ENCODE measurements at places on chromosomes 7 and 10. TPM values are rescaled to one million over a fixed set of nuclear protein-coding genes. Genes with fewer than 3 reads are reported as not detected.
A peak's percentile ranks its signal among the peaks of the same experiment; 100 is the strongest.

DNA sequence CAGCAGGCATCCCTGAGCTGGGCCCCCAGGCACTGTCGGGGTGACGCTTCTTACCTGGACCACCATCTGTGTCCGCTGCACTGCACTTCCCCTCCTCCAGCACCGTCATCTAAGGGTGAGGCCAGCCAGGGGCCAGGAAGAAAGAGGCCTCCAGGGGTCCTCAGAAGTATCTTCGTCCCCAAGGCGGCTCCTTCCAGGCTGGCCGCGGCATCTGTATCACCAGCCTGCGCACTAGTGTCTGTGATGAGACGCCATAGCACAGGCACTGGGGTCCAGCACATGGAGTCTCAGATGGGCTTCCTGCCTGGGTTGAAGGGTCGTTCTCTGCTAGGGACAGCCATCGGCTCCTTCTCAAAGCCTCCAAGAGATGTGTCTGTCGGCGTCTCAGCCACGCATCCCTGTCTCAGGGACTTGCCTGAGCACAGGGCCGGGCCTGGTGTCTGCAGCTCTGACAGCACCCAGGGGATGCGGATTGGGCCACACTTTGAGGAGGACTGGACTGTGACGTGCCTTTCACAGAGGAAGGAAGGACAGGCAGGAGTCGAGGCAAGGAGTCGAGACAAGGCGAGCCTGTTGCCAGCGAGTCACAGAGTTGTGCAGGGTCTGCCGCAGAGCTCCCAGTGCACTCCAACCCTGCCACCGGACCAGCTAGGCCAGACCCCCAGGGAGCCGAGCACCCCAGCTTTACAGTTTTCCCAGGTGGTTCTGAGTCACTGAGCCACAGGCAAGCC, 101.5 kb upstream of the DIP2C start:
- no peak for DNase-seq

DNA sequence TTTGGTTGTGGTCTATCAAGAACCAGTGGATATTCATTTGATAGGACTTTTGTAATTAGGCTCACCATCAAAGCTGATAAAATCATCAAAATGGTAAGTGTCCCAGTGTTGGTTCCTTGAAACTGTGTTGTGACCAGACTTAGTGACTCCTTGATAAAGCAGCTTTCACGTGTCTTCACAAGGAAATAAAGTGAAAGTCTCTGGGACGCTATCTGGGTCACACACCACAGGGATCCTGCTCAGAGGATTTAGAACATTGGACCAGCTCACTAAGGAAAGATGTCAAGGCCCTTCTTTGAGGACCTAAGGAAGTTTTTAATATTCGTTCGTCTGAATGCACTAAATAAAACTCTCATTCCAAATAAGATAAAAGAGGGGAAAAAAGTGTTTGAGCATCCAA, 193.1 kb downstream of the RNLS start:
- no peak for DNase-seq

GRCh38 chr10:18664841-18665478, 5.7 kb downstream of the ARL5B start:
- DNase-seq: no peak

DNA sequence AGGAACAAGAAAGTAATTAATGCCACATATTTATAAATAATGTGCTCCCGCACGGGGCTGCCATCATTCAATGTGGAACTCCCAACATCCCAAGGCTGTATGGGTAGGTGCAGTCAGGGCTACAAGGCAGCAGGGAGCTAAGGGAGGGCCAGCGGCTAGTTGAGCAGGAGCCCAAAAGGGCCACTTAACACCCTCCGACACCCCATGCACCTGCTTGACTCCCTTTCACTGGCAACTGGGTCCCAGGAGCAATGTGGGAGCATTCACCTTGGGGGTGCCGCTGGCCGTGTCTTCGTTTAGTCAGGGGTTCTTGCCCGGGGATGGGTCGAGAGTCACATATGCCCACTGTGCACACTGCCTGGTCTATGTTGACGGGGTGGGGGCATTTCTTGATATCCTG, 27.9 kb downstream of the SCART1 start:
- no peak for DNase-seq

DNA sequence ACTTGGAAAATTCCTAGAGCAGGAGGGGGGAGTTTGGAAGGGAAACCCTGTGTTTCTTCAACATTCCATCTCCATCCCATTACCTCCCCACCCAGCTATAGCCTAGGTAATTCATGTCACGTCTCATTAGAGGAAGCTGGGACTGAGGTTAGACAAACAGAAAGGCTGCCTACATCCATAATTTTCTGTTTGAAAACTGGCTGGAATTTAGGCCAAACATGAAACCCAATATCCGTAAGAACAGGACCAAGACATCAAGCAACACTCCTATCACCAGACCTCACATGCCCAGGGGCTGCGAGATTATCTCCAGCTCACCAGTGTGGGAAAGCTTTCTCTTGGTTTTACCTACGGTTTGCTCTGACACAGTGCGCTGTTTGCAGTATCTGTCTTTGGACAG, 316.3 kb downstream of the FRMD4A start:
- DNase-seq: no peak

- no peak for DNase-seq
These were observed 181.2 kb downstream of the TWIST1 start for GRCh38 chr7:18936265-18936664.

DNA sequence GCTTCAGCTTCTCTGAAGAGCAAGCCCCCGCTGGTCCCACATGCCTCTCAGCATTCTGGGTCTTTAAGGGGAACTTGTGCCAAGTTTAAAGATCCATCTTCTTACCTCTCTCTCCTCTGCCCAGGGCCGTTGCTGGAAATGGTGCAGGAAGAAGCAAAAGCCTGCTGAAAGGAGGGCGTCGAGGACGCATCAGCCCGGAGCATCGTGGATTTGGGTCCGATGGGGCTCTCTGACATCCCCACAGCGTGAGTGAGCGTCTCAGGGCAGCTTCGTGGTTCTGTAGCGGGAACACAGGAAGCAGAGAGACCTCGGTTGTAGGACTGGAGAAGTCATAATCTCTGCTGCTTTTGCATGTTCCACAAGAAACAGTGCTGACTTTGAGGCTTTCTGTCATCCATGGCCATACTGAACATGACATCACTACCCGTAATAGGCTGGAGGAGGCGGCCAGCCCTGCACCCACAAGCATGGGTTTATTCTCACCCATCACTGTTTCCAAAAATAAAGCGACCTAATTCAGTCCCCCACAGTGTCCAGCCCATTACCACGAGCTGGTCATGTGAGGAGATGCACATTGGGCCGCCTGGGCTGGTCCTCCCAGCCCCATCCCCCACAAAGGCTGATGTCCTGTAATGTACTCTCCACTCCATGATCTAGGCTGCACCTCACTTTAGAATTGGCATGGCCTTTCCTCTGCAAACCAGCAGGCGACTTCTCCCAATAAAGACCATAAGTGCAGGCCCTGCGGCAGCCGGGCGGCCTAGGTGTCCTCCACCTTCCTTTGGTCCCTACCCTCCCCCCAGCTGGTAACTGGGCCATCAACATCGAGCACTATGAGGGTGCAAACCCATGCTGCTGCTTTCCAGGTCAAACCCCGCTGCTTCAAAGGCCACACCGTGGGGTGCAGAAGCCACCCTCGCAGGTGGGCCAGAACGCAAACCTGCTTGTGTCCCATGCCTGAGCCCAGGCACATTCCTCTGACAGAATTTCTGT, 276.9 kb downstream of the TNS3 start:
- DNase-seq: no peak

- no peak for DNase-seq
These were observed 36.2 kb downstream of the FRMD4A start for GRCh38 chr10:14294347-14295059.

DNA sequence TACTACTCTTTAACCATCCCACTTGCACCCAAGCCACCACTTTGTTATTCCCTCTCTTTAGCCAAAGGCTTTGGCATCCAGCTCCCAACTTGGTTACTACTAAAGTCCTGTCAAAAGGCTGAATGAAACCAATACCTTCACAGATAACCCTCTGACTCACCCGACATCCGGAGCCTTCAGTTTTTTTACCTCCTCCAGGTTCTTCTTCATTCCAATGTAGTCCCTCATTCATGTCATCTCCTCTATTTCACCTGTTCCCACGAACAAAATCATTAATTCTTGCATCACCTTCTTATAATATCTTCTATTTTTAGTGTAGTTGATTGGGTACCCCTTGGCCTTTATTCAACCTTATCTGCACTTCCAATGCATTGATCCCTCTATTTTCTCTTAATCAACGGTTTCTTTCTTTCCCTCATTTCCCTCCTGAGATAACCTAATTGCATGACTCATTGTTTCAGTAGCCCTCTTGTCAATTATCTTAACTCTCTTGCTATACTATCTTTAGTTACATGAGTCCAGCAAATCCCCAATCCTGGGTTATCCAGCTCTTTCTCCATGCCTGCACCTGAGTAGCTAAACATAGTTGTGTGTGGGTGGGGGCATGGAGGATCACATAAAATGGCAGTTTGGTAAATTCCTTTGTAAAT, 87.2 kb upstream of the COL1A2 start:
- DNase-seq: no peak

GRCh38 chr10:132624847-132625471, 87.4 kb downstream of the INPP5A start:
- no peak for DNase-seq

DNA sequence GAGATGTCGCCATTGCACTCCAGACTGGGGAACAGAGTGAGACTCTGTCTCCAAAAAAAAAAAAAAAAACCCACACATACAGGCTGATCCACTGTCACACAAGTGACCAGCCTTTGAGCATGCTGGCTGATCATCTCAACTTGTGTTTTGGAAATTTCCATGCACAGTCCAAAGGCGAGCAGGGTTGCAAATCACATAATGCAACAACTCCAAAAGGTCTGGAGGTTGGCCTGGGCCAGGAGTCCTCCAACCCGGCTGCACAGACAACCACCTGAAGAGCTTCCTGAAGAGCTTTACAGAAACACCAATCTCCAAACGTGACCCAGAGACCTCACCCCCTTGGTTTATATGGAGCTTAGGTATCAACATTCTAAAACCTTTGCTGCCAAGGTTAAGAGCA, 16.4 kb downstream of the PARD3 start:
- DNase-seq: no peak

GRCh38 chr10:91601212-91601611, 31.7 kb downstream of the PPP1R3C start:
- no peak for DNase-seq

DNA sequence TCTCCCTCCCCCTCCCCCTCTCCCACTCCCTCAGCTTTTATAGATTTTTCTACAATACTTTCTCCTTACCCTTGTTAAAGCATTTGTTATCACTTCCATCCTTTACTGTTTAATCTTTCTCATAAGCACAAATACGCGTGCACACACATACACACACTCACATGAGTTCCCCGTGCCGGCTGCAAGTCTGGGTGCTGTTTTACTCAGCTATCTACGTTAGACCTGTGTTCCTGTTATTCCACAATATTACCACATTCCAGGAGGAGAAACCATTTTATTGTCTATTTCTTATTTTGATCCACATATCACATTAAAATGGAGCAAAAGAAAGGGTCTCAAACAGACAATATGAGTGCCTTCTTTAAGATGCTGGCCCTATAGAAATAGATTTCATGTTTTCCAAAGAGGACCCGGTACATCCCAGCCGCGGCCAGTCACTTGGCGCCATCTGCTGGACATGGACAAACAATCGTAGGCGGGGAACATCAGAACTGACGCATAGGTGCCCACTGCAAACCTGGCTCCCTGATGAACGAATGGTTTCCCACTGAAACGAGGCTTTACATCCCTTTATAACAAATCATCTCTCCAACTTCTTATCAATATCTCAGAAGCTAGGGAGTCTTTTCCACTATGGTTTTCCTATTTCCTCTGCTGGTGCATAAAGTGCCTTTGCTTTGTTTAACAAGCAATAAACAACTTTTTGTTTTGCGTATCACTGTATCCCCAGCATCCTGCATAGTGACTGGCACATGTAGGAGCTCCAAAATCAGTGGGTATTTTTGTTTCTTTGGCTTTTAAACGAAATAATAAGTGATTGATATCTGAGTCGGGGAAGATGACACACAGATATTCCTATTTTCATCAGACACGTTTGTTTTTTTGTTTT, 25.2 kb upstream of the OPTN start:
- peak; percentile 16 for DNase-seq

DNA sequence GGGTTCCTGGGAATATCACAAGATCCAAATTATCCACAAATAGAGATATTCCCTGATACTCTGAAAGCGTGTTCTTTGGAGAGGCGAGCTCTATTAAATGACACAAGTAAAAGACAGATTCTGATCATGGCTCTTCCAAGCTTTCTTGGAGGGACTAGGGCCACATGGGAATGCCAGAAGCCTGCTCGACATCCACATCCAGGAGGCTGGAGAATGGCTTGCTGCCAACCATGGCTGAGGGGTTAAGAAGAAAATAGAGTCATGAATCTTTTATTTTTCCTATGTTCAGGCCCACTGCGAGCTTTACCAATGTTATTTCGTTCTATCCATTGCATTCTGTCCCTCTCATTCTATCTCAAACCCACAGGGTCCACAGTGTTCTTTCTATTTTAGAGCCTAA, 1018.0 kb upstream of the CELF2 start:
- DNase-seq: no peak

GRCh38 chr10:43884501-43885105, 235.9 kb upstream of the ZNF32 start:
- no peak for DNase-seq

GRCh38 chr7:2017481-2017891, 215.3 kb downstream of the MAD1L1 start:
- DNase-seq: no peak

Gene C10orf53
- total RNA-seq: not detected

Gene VWDE
- 3.0 TPM for total RNA-seq

Gene DKK1
- total RNA-seq: 2.7 TPM

Gene TFEC
- 0.80 TPM for total RNA-seq

Gene SLC16A9
- total RNA-seq: 1.1 TPM

Gene CCDC136
- not detected for total RNA-seq

Gene OR2A1
- total RNA-seq: 0.05 TPM

Gene CPA4
- total RNA-seq: 4.7 TPM

Gene CTTNBP2
- 47.5 TPM for total RNA-seq

Gene MYL10
- total RNA-seq: not detected

Gene AMPH
- 0.17 TPM for total RNA-seq
